NCI-H2081 (cell line): ENCODE measurements at places on chromosomes 11 and 22.

DNA sequence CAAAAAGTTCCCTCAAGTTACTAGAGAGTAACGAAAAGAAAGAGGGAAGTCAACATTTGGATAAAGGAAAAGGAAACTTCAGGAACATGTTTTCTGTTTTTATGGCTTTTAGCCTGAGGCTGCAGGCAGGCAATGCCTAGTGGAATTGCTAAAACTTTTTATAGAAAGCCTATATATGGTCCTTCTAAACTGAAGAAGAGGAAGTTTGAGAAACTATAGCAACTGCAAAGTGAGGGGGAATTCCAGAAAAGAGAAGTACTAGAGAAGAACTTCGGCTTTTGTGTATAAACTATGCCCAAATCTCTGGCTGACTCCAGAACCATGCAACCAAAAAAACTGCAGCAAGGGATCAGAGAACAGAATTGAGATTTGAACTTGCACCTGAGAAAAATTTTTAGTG, 74.3 kb upstream of the ARHGAP42 start:
- DNase-seq: no peak

DNA sequence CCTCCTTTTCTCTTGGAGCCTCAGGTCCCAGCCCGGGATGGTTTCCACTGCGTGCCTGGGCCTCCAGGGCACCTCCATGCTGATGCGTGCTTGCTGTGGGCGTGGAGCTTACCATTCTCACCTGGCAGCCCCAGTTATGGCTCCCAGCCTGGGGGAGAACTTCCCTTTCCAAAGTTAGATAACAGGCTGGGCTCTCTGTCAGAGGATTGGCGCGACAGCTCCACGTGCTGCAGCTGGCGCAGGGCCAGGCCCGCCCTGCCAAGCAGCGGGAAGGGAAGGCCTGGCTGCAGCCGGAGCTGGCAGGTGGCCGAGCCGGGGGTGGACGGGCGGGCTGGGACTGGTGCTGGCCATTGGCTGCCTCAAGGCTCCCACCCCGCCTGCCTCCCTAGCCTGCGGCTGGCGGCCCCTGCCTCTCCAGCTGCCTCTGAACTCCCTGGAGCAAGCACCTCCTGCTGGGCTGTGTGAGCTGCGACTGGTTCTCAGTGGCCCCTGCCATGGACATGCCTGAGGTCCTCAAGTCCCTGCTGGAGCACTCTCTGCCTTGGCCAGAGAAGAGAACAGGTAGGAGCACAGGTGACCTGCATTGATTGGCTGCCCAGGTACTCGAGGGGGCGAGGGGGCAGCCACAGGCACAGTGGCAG, 14.6 kb upstream of the TEF start:
- peak; percentile 93 for DNase-seq

DNA sequence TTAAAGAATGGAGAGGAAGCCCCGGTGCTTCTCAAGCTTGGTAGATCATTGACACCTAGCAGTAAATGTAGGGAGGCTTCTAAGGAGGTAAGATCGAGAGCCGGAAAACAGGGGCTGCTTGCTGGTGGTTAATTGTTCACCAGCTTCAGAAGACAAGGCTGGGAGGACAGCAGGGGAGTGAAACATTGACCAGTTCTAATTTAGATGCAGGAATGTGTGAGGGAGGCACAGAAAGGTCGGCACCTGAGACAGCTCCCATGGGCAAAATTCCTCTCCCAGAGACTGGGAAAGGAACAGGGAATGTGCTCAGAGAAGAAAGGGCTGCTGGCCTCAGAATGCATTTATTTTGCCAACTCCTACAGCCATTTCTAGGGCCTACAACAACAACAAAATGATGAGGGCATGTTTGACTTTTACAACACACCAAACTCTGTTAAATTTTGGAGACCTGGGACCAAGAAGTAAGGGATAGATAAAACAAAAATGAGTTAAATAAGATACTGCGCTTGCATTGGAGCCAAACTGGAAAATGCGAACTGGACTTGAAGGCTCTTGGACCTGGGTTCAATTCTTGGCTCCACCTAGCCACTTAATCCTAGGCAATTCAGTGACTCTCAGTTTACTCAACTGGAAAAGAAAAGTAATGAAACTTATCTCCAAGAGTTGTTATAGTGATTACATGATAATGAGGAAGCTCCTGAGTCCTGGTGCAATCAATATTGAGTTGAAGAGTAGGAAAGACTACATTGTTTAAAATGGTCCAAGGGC, 31.0 kb downstream of the FZD4 start:
- no peak for DNase-seq

GRCh38 chr11:72690166-72690565, 15.9 kb upstream of the PDE2A start:
- DNase-seq: no peak

- no peak for DNase-seq
Measured at GRCh38 chr11:653837-654236, 16.8 kb downstream of the DRD4 start.

DNA sequence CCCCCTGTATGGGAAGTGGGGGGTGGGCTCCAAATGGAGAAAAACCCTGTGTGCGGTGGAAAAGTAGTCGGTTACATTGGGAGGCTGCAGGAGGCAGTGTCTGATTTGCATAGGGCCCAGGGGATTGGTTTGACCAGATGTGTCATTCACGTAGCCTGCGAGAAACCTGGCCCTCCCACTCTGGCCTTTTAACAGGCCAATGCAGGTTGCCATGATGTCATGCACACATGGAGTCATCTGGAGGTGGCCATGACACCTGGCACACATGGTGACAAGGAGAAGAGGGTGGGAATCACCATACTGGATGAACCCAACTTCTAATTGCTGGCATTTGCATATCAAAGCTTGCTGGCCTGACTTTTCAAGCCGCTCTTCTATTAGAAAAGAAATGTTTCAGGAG, 50.6 kb downstream of the FAM181B start:
- DNase-seq: no peak

DNA sequence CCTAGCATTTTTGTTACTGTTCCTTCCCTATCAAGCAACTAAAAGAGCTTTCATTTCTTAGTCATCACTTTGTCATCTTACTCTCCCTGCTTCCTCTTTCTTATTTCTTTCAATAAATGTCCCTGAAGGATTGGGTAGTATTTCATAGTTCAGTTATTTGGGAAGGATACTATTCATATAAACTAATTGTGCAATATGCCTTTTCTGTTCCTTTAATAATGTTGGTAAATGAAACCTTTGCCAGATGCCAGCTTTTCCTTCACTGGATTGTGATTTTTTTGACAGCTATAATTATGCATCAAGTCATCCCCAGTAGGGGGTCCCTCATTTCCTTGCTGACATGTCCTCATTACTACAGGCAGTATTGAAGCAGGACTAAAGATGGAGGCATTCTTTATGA, 101.7 kb downstream of the ATM start:
- peak; percentile 9 for DNase-seq

GRCh38 chr11:14373941-14374646, 15.1 kb upstream of the RRAS2 start:
- no peak for DNase-seq

- no peak for DNase-seq
Measured at GRCh38 chr11:83773950-83774880, 488.0 kb upstream of the CCDC90B start.

GRCh38 chr11:78427615-78428265, 10.1 kb upstream of the GAB2 start:
- DNase-seq: no peak

DNA sequence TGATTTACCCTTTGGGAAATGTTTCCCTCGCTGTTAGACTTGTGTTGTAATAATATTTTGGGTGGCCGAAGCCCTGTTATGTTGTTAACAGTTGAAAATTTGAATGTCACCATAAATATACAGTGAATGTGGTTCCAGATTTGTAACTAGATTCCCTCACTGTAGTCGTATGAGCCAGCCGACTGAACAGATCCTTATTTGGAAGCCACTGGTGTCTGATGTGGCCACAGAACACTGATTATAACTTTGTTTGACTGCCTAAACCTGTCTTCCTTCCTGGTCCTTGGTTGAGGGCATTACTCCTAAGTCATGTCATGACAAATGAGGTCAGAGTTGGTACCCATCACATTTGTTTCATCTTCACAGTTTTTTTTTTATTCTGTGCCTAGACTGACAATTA, 45.4 kb downstream of the YAP1 start:
- no peak for DNase-seq

DNA sequence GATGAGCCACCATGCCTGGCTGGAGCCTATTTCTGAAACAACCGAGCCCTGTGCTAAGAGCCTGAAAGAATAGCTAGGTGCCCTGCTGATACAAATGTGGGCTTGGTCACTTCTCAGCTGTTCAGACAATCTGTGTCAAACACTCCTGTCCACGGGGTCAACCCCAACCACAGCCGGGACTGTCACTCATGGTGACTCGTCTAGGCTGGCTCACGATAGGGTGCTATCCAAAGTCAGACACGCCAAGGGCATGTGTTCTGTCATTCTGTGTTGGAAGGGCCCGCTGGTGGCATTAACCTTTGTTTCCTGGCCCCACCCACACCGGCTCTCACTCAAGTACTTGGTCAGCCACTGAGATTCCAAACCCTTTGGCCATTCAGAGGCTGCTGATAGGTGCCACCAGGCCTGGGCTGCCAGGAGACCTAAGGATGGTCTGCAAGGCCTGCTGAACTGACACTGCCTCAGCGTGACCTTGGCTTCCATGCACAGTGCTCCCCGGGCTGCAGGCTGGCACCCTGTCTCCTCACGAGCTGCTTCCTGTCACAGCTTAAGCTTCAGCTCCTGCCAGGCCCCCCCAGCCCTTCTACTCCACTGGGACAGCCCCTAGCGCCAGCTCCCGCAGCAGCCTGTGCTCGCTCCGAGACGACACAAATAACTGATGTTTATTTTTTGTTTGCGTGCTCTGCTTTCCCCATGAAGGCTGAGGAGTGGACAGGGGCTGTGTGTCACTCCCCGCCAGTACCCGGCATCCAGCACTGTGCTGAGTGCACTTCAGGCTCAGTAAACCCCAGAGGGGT, 14.2 kb upstream of the CDC42BPG start:
- no peak for DNase-seq

DNA sequence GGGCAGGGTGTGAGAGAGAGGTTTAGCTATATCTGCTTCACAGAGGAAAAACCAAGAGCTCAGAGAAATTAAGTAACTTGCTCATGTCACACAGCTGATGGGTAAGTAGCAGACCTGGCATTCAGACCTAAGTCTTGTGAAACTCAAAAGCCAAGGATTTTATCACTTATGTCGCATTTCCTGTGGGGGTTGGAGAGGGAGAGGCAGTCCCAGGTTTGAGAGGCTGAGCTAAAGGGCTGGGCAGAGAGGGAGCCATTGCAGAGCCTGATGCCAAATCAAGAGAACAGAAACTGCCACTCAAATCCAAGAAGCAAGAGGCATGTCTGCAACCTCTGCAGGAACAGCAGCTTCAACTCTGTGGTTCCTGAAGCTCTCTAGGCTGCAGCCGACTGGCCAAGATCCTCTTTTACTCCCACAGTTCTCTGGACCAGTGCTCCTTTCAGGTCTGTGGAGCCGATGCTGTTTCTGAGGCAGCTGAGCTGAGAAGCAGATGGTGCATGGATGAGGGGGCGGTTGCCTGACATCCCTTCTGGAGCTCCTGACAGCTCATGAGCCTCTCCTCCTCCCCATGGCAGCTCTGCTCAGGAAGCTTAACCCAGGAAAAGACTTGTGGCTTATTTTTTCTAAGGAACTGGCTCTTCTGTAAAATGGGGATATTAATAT, 47.6 kb upstream of the NAV2 start:
- DNase-seq: no peak

GRCh38 chr22:36405671-36406538, 18.1 kb upstream of the MYH9 start:
- DNase-seq: no peak

GRCh38 chr11:12770966-12771597, 96.9 kb downstream of the TEAD1 start:
- DNase-seq: no peak

- no peak for DNase-seq
Measured at GRCh38 chr11:95655536-95655935, 134.0 kb downstream of the FAM76B start.

DNA sequence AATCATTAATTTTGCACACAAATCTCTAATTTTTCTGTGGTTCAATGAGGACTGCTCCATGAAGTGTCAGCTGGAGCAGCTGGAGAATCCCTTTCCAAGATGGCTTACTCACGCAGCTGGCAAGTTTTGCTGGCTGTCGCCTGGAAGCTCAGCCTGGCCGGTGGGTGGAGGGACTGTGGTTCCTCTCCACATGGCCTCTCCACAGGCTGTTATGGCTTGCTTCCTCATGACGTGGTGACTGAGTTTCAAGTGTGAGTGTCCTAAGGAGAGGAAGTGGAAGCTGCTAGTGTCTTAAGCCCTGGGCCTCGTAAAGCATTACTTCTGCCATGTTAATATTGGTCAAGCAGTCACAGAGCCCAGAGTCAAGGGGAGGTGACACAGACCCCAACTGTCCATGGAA, 14.0 kb upstream of the NRIP3 start:
- DNase-seq: no peak

- no peak for DNase-seq
Measured at GRCh38 chr22:19673660-19674059, 40.6 kb upstream of the SEPTIN5 start.

DNA sequence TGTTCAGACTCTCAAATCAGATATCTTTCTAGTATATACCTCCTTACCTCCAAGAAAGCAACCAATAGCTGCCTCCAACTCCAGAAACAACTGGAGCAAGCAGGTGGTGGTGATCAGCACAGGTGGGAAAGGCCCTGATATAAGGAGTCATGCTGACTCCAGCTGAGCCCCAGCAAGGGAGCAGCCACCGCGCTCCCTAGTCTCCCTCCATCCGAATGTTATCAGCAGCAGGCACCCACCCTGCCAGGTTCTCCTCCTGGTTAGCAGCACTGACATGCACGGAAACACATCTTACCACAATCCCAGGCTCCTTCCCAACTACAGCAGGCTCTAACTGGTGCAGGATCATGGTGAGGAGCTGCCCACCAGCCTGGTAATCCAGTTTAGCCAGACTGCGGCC, 18.5 kb upstream of the STK33 start:
- no peak for DNase-seq

DNA sequence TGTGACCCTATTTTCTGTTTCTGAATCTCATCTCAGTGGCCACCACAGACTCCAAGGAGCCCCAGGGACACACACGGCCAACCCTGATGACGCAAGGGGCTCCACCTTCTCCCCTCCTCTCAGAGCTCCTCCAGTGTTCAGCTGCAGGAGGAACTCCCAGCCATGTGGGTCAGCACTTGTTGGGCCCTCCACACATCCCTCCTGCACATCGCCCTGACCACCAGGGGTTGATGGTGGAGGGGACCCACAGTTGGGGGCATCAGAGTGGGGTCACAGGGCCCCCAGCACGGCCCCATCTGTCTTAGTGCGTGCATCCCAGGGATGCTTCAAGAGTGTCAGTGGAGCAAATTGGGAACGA, 499.6 kb downstream of the BRD1 start:
- DNase-seq: no peak

- DNase-seq: no peak
Measured at GRCh38 chr22:45033136-45033535, 23.3 kb upstream of the PHF21B start.

DNA sequence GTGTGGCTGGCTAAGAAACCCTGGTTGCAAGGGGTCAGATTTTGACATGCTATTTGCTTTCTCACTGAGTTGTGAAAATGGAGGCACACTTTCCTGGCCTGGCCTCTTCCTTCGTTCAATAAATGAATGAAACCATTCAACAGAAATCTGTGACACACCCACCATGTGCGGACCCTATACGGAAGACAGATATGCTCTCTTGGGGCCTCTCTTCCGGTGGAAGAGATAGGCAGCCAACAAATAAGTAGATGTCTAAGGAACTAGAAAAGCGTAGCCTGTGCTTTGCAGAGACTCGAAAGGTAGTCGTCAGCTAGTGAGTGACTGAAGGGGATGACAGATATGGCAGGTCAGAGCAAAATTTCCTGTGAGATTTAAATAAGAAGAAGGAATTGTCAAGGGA, 5.3 kb downstream of the KCNQ1OT1 start:
- DNase-seq: no peak

- DNase-seq: no peak
Measured at GRCh38 chr11:65290448-65291165, 24.1 kb upstream of the CDC42EP2 start.
